NCI-H2081 (cell line): ENCODE measurements at places on chromosomes 7 and 10.

- no peak for DNase-seq
Observed at GRCh38 chr7:45543473-45543872, 30.7 kb upstream of the ADCY1 start.

DNA sequence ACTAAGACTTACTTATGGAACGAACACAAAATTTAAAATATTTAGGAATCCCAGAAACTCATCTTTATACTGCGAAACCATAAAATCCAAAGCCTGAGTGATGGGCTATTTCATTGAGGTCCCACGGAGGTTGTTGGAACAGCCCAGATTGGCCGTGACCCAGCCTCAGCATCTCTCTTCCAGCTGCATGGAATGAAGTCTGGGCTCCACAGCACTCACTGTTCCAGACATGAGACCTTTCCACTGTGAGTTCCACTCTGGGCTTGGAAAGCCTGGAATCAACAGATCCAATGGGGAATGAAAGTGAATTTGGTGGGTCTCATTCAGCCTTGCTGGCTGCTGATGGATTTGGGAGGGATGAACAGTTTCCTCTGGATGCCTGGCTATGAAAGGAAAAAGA lies 184.9 kb downstream of the EMX2 start:
- DNase-seq = no peak

DNA sequence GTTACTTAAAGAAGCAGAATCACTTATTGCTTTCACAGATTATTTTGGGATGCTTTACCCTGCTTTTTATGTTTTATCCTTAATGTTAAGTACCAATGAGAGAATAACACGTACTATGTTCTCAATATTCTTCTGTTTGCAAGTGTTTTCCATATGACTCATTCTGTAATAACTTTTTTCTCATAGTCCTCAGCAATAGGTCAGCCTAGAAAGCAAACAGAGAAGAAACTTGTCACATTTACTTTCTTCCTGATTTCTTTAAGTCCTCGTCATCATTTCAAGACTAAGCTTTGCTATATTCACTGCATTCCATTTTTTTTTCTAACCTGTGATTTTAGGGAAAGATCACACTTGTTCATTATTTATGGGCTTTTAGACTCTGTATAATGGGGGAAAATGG lies 6.8 kb upstream of the AGR2 start:
- no peak for DNase-seq

DNA sequence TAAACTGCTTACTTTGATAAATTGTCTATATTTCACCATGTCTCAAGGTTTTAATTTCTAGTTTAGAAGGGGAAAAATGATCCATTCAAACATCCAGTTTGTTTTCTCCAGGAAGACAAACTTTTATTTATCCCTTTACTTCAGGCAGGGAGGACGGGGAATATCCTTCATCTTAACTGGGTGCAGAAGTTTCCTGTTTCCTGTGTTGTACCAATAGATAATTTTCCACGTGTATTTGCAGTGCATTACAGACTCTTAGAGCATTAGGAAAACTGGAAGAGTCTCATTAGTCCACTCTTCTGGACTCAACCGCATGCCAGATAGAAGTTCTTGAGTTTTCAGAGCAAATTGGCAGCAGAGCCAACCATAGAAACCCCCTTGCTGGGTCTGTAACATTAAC lies 39.4 kb upstream of the PIP4K2A start:
- no peak for DNase-seq

DNA sequence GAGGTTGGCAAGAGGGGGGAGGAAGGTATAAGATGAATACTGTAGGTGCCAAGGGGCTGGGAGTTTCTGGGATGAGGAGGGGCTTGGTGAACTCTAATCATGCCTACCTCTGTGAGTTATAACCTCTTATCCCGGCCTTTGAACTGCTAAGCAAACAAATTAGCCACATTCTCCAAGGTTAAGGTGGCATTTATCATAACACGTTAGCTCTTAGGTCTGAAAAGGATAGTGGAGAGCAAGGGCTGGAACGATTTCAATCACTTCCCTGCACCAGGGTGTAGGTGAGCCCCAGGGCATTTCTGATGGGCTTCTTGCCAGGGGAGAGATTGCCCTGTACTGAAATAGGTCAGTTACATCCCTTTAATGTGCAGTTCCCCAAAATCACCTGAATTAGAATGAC lies 28.6 kb upstream of the DMBT1 start:
- DNase-seq = no peak
